Mucosa of gallbladder (tissue), 1 donor: ENCODE measurements at places on chromosomes 12 and 14.

- DNase-seq, result peak; percentile 77
Measured at GRCh38 chr12:52213564-52214420, 19.3 kb upstream of the KRT7 start.

GRCh38 chr14:68695326-68695768, 97.5 kb downstream of the ZFP36L1 start:
- DNase-seq, result no peak

DNA sequence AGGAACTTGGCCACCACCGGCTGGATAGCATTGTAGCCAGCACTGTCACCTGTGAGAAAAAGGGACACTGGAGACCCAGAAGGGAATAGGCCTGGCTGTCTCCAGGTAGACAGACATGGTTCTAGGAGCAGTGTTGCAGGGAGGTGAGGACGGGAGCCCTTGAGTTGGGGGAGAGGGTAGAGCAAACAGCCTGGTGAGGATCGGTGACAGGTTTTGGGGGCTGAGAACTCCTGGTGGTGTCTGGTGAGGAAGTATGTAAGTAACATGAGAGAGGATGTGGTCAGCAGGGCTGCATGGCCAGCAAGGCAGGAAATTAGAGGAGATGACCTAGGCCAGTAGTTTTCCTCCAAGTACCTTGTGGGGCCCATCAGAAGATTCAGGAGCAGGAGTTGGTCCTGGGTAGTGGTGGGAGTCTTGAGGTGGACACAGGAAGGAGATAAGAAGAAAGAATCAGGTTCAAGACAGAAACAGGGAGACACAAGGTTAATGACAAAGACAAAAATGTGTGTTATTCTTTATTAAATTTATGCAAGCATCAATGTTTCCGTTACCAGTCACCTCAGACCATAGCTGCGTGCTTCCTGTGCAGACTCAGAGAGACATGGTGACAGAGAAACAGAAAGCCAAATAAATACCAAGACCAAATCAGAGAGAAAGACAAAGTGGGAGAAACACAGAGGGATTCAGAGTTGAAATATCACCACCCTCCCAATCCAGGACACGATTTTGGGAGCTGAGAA, at the start of gene ARHGAP9:
Gene ARHGAP9, minus strand, starts transcription at position 491 of the 740 bp plus-strand sequence. Its CDS starts 460 bp downstream, at position 31.
- no peak for DNase-seq

- no peak for DNase-seq
Measured at GRCh38 chr14:89458713-89459420, 41.8 kb upstream of the FOXN3 start.
